LoVo (cell line): ENCODE measurements at places on chromosomes 12 and 14.
A peak's percentile ranks its signal among the peaks of the same experiment; 100 is the strongest.

GRCh38 chr14:102491786-102492530 lies 17.6 kb downstream of the ANKRD9 start:
- no peak for DNase-seq

DNA sequence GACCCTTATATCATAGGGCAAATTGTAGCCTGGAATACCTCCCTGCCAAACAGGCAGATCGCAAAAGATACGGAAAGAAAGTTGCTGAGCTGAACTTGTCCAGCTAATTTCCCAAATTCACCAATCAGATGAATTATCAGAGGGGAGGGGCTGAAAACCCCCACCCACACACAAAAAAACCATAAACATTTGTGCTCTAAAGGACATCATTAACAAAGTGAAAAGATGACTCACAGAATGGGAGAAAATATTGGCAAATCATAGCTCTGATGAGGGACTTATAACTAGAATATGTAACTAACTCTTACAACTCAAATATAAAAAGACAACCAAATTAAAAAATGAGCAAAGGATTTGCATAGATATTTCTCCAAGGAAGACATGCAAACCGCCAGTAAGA lies 36.3 kb downstream of the PTHLH start:
- DNase-seq: no peak

GRCh38 chr12:71694099-71694820 lies 8.4 kb downstream of the TMEM19 start:
- DNase-seq: peak; percentile 38

- DNase-seq: no peak
Measured at GRCh38 chr14:103519837-103520212, 2.8 kb downstream of the CKB start.

- DNase-seq: no peak
Measured at GRCh38 chr14:38254571-38255407, 1.1 kb downstream of the CLEC14A start.

DNA sequence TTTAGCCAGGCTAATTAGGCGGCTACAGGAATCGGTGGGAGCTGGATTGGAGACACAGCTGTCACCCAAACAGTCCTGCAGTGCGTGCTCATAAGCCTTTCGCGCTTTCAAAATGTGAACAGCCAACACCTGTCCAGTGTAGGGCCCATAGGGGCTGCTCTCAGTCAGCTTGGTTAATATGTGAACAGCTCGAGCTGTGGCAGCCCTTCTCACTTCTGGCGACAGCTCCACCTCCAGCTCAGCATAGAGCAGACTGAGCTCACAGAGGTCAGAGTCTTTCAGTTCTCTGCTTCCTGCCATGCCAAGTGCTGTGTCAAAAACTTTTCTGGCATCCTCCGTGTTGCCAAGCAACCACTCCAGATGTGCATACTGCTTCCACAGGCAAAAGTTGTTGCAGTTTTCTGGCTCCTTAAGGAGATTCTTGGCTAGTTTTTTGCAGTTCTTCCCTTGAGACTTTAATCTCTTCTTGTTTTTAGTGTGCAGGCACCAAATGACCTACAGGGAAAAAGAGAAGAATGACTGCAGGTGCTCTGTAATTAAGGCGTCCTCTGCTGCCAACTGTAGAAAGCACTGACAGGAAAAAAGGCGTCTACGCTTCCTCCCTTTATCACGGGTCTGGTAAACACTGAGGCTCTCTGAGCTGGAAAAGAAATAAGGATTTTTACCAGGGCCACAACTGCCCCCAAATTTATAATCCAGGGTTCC lies 32.5 kb downstream of the PSMC1 start:
- no peak for DNase-seq

GRCh38 chr14:69547701-69548348 lies 26.8 kb downstream of the CCDC177 start:
- no peak for DNase-seq

DNA sequence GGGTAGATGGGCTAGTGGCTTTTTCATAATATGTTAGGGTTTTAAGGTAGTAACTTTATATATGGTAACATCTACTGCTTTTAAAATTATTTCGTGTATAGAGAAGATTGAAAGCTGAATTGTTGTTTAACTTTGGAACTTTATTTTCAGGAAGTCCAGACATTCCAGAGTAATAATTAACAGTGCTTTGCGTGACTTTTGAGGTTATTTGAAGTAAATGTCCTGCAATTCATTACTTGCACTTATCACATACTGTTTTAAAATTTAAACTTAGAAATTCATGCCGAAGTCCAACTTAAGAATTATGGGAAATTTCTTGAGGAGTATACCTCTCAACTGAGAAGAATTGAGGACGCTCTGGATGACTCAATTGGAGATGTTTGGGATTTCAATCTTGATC lies 3.3 kb downstream of the WASHC4 start:
- no peak for DNase-seq

GRCh38 chr14:21346532-21347135 lies 37.2 kb downstream of the SUPT16H start:
- DNase-seq: no peak

DNA sequence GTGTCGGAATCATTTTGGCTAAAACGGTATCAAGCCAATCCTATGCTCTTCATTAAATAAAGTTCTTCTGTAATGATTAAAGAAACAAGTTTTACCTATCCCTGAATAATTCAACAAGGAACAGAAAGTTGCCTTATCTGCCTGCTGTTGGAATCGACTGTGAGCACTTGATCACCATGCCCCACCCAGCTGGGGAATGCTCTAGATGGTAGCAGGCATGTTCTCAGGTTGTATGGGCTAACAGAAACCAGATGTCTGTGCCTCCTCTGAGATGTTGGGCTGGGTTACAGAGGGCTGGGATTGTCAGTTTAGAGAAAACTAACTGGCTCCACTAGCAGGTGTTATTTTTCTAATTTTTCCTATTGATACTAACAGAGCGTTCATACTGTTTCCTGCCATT lies 28.9 kb downstream of the RTRAF start:
- peak; percentile 51 for DNase-seq

DNA sequence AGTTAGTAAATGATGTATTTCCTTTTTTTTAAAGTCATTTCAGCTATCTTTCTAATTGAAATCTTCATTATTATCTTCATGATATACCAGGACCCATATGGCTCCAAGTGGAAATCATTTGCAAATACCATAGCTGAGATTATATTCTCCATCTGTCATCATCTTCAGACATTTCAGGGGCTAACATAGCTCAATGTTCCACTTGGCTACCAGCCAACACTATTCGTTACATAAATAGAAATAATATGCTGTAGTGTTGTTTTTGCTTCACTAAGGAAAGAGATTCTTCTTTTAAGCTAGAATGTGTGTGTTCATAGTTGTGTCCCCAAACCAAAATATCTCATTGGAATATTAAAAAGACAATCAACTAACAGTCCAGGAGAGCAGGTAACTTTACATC lies 225.1 kb downstream of the DIO2 start:
- DNase-seq: no peak

GRCh38 chr12:56520048-56520447 lies 1.6 kb upstream of the RBMS2 start:
- no peak for DNase-seq
